Stimulated activated CD8-positive, alpha-beta memory T cell treated with anti-CD3 and anti-CD28 coated beads, Interleukin-12 subunit alpha, Interleukin-12 subunit beta, amount 100 ng/mL, for 1 hour (primary cell): ENCODE measurements at places on chromosomes 5 and 9.

DNA sequence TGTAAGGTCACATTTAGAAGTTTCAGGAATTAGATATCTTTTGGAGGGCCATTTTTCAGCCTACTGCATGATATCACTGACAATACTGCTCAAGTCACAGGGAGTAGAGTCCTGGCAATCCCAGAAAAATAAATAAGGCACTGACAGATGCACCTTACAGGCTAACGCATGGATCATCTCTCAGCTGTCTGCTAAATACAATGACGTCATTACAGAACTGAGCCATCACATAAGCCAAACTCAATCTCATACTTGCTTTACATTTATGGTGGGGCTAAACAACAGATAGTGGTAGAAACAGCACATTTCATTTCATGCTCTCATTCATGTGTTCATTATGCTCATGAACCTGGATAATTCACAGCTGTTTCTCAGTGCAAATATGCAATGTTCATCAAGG is 243.7 kb downstream of the SEMA5A start:
- DNase-seq, result no peak

DNA sequence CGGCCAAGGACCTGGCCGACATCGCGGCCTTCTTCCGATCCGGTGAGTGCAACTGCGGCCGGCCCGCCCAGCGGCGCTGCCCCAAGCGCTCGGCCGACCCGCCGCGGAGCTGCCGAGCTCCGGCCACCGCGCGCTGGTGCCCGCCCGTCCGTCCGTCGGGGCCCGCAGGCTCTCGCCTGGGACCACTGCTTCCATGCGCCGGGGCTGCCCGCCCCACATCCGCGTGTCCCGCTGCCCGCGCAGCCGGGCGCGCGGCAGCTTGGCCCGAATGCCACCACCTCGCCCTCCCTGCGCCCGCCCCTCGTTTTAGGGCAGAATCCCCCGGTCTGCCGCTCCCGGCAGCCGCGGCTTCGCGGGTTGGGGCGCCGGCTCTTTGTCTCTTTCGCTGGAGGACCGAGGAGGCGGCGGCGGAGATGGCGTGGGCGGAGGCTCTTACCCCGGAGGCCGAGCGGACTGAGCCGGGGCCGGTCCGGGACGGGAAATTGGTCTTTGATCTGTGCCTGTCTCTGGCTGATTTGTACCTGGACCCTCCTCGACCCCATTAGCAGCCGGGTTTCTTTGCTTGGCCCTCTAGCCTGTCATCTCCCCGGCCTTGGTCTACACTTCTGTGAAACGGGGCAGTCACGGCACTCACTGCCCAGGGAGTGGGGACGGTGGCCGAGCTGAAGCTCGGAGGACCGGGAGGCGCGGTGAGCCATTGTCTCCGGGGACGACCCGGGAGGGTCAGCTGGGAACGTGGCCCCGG is 871 bp downstream of the TRIO start:
- no peak for DNase-seq

GRCh38 chr9:137836151-137836830 is 41.3 kb upstream of the CACNA1B start:
- DNase-seq, result no peak

DNA sequence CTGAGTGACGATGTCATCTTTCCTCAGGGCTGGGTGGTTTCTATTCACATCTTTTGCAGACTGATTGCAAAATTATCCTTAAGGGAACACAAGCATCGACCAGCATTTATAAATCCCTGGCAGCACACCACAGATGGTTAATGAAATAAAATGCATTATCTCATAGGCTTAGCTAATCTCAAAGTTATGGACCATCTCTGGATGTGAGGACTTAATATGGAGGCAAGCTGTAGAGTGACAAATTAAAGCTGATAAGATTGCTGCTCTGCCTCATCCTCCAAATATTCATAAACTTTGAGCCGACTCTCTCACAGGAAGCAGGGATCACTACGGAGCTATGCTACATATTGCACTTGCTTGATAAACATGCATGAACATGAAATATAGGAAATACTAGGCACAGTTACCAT is 663.2 kb upstream of the RGMB start:
- no peak for DNase-seq

DNA sequence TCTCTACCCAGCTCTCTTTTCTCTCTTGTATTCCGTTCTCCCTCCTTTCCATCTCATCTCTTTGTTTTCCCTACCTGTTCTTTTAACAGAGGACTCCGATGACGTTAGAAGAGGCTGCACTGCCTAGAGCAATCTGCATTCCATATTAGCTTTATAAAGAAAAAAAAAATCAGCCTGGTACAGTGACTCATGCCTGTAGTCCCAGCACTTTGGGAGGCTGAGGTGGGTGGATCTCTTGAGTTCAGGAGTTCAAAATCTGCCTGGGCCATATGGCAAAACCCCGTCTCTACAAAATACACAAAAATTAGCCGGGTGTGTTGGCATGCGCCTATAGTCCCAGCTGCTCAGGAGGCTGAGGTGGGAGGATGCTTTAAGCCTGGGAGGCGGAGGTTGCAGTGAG is 49.0 kb downstream of the DAPK1 start:
- DNase-seq, result no peak

DNA sequence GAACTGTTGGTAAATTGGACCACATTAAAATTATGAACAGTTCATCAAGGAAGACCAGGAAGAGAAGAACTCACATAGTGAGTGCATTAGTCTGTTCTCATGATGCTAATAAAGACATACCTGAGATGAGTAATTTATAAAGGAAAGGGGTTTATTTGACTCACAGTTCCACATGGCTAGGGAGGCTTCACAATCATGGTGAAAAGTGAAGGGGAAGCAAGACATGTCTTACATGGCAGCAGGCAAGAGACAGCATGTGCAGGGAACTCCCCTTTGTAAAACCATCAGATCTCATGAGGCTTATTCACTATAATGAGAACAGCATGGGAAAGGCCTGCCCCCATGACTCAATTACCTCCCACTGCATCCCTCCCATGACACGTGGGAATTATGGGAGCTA is 135.9 kb upstream of the MAN2A1 start:
- no peak for DNase-seq

DNA sequence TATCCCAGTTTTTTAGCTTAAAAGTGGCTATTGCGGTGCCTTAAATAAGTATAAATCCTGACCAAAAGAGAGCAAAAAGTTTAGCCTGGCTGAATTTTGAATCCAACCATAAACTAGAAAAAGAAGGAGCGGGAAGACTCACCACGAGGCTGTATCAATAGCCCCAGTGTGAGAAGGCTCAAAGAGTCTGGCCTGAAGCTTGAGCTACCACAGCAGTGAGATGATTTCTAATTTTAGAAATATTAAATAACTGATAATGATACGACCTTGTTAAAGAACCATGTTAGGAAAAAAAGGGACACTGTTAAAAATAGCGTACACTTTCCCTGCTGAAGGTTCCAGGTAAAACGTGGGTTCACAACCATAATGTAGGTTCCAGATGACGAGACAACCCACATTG is 134.1 kb upstream of the ZNF462 start:
- DNase-seq, result no peak

DNA sequence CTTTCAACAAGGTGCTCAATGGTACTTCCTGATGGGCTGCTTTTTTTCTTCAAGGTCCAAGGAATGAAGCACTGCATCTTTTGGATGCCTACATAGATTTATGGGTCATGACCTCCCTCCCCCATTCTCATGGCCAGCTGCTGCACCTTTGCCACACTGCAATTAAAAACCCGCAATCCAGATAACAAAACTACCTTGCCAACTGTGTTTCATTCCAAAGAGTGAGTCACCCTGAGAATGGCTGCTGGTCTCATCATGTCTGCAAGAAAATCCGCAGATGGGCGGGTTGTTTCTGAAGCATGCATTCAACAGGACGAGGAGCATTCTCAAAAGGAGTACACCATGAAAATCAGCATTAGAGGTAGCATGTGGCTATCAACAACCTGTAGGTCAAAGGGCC is 139.8 kb downstream of the ELAVL2 start:
- DNase-seq, result no peak

- DNase-seq, result no peak
These were observed 79.8 kb upstream of the CAST start for GRCh38 chr5:96582343-96582742.

DNA sequence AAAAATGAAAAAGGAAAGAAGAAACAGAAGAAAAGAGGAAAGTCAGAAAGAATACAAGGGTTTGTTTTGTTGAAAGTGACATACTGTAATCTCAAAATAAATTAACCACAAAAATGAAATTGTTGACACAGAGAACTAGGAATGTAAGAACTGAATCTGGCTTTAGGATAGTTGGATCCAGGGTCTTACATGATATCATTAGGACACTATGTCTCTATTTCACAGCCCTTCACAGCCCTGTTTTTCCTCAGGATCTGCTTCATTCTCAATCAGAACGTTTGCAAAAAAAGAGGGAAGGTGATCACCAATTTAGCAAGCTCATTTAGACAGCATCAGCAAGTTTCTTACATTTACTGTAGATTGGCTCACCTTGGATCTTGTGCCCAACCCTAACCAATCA is 188.5 kb upstream of the NREP start:
- no peak for DNase-seq

DNA sequence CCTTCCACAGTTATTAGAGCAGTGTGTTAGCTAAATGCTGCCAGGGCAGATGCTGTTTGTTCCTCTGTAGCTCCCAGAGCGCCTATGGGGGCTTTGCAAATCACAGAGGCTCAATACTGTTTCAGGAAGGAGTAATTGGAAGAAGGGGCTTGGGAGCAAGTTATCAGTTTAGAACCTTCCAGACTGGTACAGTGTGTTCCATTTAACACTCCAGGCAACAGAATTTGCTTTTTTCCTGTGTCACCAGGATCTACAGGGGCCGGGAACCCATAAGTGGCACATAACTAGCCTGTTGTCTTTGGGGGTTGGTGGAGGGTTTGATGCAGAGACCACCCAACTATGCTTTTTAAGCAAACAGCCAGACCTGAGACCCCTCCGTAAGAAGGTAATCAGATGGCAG is 307.3 kb upstream of the KCNN2 start:
- no peak for DNase-seq

- DNase-seq, result no peak
These were observed 91.3 kb downstream of the ZNF354C start for GRCh38 chr5:179151286-179152118.

DNA sequence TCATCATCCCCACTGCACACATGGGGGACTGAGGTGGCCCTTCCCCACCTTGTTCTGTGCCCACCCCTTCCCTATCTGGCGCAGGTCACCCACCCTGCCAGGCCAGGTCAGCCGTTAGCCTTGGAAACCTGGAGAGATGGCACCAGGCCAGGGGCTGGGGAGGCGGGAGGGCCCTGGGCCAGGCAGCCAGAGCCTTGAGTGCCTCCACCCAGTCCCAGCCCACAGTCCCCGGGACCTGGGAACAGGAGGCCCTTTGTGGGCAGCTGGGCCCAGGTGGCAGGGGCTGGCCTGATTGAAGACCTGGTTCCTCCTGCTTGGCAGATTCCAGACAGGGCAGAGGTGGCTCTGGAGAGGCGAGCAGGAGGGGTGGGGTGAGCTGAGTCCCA is 70.6 kb downstream of the LRSAM1 start:
- no peak for DNase-seq

DNA sequence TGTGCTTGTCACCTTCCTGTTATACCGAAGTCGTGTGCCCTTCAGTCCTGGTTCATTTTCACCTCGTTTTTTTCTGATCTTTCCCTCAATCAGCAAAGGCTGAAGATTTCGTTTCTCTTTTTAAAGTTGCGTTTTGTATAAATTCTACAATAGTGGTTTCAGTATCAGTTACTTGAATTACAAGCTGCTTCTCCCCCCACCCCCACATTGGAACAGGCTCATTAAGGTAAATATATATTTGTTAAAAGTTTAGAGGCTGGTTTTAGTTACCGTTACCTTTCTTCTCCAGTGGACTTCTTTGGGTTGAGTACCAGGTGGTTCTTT is 881 bp downstream of the SUB1 start:
- DNase-seq, result no peak

DNA sequence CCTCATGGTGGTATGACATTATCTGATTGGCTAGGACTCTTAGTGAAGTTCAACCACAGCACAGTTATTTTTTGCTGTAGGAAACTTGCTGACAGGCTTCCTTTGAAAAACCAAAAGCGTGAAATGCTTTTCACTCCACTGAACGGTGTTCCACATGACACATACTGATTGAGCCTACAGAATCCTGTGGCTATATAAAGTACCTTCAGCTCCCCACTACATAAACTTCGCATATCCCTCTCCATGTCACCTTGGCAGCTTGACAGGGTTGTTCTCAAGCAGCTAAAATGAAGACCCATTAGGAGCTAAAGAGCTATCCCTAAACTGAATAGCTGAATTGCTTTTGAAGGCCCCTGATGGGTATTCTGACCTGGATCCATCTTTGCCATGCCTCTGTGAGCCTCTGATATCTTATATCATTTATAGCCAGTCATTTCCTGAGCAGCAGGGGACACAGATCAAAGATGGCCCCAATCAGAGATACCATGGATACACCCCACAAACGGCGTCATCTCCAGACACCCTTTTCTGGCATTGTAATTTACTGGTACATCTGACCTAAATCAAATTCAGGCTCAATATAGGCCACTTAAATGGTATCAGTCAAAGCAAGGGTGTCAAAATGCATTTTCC is 91.5 kb downstream of the APBA1 start:
- DNase-seq, result no peak

DNA sequence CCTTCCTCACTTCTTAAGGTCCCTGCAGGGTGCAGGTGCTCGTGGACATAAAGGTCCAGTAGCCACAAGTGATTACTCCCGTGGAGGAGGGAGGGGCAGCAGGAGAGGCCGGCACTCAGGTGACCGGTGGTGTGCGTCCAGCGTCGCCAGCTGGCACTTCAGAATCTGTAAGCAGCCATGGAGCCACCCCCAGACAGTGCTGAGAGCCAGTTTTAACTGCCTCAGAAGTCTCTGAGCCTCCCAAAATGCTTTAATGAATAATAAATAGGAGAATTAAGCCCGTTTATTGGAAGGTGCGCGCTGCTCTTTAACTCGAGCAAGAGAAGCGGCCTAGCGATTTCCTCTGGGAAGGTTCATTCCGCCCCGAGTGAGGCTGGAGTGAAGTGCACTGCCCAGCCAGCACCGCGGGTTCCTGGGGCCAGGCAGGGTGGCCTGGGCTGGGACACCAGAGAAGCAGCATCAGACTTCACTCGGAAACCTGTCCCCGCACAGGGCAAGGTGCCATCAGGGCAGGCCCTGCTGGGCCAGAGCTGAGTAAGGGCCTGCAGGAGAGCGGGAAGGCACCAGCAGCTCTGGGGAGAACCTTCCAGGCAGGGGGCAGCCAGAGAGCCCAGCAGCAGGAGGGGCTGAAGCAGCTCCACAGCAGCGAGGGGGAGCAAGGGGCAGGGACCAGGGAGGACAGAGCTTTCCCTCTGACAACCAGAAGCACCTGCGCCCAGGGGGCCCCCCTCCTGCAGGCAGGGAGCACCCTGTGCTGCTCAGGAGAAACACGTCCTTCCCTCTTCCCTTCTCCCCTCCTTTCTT is 61.2 kb downstream of the VAV2 start:
- DNase-seq, result no peak
